CD4-positive, alpha-beta T cell treated with Interleukin-21 for 1 hour (primary cell): ENCODE measurements at places on chromosomes 6 and 20.

GRCh38 chr6:53805016-53805415 is 10.2 kb downstream of the LRRC1 start:
- DNase-seq: no peak

DNA sequence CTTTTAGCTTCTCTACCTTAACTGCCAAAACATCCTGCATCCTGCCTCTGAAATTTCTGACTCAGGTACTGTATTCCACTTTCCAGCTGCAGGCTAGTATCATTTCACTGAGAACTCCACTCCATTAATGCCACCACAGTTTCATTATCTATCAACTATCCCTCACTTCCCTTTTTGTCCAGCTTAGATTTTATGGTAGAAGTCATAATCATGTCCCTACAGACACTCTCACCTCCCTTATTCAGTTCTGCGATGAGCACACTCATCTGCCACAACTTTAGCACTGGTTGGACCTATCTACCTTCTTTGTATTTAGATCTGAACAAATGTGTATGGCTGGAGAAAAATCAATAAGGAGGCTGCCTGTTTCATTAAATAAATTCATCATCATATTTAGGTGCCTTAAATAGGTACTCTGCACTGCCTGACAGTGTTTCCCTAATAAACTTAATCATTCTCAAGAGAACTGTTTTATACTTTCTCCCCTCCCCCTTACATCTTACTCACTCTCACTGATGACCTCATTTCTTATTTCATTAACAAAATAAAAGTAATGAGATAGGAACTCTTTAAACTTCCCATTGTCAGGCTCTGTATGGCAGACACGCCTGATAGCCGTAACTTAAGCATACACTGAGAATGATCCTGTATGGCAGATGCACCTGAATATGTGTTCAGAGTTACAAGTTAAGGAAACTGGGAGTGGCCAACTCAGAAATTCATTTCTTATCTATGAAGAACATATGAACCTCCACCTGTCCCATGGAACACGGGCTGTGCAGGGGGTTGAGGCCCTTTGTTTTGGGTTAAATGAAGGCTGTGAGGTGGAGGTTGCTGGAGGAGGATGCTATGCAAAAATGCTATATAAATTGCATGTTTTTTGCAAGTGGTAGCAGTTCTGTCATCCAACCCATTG is 95.3 kb upstream of the MAN1A1 start:
- DNase-seq: no peak

GRCh38 chr6:44035621-44036020 is 91.6 kb downstream of the MRPL14 start:
- DNase-seq: no peak

DNA sequence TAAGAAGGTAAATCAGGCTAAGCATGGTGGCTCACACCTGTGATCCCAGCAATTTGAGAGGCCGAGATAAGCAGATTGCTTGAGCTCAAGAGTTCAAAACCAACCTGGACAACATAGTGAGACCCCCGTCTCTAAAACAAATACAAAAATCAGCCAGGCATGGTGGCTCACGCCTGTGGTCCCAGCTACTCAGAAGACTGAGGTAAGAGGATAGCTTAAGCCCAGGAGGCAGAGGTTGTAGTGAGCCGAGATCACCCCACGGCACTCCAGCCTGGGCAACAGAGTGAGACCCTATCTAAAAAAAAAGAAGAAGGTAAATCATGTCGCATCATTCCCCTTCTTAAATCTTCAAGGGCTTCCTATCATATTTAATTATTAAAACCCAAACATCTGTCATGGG is 39.0 kb upstream of the PRND start:
- no peak for DNase-seq

DNA sequence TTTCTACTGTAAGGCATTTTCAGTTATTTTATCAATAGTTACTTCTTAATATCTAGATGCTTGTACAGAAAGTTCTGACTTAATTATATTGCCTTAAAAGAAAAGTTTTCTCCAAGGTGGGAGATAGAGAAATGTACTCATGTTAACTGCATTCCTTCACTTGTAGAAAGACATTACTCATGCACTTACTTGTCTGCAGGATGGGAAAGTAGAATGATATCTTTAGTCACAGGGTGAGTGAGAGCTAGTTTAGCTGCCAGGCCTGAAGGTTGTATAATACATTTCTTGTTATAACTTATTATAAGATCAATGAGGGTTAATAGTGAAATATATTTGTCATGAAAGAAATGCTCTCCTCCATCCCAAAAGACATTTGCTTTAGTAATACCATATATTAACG is 92.1 kb downstream of the CRYBG1 start:
- no peak for DNase-seq

DNA sequence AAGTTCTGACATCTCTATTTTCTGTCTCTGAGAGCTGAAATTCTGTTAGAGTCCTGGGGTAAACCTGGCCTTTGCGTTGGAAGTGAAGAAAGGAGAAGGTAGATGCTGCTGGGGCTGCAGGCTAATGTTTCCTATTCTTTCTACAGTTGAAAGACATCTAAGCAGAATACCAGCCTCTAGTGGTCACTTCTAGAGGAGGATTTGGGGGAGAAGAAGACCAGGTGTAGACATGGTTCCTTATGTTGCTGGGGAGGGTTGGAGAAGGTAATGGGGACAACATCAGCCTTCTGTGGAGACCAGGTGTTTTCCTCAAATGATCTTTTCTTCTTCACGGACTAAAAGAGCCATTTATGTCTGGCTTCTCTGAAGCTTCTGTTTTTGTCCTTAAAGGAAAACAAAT is 62.6 kb downstream of the BTBD3 start:
- DNase-seq: no peak

DNA sequence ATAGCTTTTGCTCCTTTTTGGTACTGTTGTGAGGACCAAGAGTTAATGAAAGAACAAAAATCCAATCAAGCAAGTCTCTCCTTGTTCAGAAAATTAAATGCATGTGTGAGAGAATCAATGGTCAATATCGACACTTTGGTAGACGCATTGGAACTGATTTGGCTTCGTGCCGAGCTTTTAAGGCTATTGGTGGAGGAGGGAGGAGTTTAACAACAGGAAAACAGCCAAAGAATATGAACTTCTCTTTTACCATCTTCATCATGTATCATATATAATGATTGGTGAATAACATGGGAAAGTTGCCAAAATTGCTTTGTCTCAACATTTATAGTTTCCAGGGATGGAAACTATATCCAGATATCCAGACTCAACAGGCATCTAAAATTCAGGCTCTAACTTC is 266.5 kb upstream of the CITED2 start:
- no peak for DNase-seq

- DNase-seq: no peak
Observed at GRCh38 chr20:11305406-11305805, 612.3 kb upstream of the BTBD3 start.

GRCh38 chr6:166743406-166744222 is 116.6 kb upstream of the RPS6KA2 start:
- DNase-seq: no peak

DNA sequence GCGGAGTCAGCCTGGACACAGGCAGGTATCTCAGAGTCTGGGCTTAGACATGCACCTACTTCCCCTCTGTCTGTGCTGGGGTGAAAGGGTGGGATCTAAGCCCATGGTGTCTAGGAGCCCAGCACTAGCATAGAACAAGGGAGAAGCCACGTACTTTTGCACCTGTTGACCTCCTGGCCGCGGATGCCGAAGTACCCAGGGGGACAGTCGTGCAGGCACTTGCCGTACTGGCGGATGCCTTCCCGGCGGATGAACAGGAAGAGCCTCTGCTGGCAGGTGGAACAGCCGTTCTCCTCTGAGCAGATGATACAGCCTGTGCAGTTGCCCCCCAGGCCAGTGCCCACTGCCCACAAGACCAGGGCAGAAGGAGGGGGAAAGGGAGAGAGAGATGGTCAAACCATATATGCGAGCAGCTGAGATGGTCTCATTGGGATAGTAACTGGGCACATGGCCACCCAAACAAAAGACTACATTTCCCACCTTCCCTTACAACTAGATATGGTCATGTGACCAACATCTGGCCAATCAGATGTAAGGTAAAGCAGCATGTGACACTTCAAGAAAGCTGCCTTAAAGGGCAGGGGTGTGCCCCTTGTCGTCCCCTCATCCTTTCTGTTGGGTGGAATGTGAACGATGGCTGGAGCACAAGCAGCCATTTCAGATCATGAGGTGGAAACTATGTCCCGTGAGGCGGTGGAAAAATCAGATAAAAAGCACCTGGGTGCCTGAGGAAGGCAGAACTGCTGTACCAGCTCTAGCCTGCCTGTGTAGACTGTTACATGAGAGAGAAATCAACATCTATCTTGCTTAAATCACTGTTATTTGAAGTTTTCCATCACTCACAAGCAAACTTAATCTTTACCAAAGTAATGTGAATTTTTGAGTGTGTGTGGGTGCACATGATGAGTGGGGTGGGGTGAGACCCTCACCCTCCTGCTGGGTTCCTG is 34.0 kb downstream of the RSPO4 start:
- DNase-seq: peak; percentile 30

DNA sequence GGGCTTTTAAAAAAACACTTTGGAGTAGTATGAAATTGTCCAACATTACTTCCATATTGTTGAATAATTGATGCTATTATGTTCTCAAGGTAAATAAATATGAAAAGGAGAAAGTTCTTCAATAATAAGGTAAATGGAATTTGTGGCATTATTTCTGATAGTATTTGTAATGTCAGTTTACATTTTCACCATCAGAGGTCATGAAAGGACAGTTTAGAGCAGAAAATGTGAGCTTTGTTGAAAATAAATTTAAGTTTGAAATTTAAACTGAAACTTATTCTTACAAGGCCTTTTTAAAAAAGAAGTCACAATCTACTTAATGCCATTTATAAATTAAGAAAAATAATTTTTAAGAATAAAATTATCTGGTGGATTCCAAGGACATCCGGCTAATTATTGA is 15.8 kb upstream of the CEP162 start:
- DNase-seq: no peak

GRCh38 chr6:9208966-9209365 is 773.6 kb upstream of the SLC35B3 start:
- no peak for DNase-seq

- DNase-seq: no peak
Observed at GRCh38 chr6:164184410-164184809, 769.9 kb downstream of the QKI start.

DNA sequence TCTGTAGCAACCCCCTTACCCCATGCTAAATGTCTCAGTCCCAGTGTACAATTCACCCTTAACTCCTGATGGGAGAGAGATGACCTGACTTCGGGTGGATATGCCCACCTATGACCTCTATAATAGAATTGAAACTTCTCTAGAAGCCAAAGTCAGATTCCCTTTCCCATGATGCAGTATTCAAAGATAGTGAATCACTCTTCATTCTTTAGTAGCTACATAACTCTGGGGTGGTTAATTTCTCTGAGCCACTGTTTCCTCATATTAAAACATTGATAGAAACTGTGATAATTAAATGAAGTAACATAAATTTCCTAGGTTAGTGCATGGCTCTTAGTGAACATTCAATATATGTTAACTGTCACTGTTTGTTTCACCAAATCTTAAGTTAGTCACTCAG is 500.4 kb downstream of the COL12A1 start:
- DNase-seq: no peak

DNA sequence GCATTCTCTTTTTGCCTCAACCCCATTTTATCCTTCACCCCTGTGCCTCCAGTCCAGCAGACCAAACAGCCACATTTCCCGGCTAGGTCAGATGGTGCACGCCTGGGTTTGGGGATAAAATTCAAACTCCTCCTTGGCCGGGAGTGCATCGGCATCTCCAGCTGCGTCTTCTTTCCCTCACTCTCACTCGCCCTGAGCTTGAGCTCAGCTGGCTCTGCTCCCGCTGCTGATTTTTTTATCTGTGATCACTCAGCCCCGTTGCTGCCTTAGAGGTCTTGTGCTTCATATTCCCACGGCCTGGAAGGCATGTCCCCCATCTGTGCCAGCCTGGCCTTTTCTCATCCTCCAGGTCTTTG is 6.8 kb upstream of the EZR start:
- DNase-seq: no peak

GRCh38 chr6:91718198-91718597 is 1131.3 kb upstream of the MAP3K7 start:
- no peak for DNase-seq

- DNase-seq: no peak
Observed at GRCh38 chr20:38466983-38467382, 5.7 kb upstream of the RALGAPB start.

DNA sequence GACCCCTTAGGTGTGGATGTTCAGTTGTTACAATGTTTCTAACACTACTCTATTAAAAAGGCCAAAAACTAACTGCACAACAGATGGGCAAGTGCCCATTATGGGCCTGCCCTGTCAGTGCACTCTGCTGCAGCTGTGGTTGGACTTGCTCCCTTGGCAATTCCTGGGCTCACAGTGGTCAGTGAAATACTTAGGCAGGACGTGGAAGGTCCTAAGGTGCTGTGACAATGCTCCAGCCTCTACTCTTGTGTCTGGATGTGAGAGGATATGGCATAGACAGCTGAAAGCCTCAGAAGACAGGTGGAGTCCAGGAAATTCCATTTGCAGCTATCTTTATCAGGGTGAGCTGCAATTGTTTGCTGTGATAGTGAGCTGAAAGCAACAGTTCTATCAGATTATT is 136.5 kb upstream of the OLIG3 start:
- DNase-seq: no peak

GRCh38 chr6:135505222-135505621 is 7.7 kb upstream of the AHI1 start:
- no peak for DNase-seq

DNA sequence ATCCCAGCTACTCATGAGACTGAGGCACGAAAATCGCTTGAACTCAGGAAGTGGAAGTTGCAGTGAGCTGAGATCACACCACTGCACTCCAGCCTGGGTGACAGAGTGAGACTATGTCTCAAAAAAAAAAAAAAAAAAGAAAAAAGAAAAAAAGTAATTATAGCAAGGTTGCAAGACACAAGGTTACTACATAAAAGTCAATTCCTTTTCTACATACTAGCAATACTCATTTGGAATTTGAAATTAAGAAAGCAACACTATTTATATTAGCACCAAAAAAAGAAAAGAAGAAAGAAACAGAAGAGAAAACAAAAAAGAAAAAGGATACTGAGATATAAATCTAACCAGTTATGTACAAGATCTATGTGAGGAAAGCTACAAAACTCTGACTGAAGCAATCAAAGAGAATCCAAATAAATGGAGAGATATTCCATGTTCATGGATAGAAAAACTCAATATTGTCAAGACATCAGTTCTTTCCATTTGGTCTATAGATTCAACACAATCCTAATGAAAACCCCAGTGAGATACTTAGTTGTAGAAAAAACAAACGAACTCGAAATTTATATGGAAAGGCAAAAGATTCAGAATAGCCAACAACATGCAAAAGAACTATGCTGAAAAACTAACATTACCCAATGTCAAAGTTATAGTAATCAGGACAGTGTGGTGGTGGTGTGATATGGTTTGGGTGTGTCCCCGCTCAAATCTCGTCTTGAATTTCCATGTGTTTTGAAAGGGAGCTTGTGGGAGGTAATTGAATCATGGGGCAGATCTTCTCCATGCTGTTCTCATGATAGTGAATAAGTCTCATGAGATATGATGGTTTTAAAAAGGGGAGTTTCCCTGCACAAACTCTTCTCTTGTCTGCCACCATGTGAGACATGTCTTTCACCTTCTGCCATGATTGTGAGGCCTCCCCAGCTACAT is 73.3 kb downstream of the GPX5 start:
- no peak for DNase-seq

GRCh38 chr6:30493643-30494250 is 4.4 kb downstream of the HLA-E start:
- peak; percentile 63 for DNase-seq
